Activated gamma-delta T cell treated with Interleukin-2 at 50 U/mL for 16 hours (primary cell): ENCODE measurements at places on chromosomes 13 and 19.

- no peak for DNase-seq
Observed at GRCh38 chr13:80865329-80865728, 524.4 kb upstream of the SPRY2 start.

DNA sequence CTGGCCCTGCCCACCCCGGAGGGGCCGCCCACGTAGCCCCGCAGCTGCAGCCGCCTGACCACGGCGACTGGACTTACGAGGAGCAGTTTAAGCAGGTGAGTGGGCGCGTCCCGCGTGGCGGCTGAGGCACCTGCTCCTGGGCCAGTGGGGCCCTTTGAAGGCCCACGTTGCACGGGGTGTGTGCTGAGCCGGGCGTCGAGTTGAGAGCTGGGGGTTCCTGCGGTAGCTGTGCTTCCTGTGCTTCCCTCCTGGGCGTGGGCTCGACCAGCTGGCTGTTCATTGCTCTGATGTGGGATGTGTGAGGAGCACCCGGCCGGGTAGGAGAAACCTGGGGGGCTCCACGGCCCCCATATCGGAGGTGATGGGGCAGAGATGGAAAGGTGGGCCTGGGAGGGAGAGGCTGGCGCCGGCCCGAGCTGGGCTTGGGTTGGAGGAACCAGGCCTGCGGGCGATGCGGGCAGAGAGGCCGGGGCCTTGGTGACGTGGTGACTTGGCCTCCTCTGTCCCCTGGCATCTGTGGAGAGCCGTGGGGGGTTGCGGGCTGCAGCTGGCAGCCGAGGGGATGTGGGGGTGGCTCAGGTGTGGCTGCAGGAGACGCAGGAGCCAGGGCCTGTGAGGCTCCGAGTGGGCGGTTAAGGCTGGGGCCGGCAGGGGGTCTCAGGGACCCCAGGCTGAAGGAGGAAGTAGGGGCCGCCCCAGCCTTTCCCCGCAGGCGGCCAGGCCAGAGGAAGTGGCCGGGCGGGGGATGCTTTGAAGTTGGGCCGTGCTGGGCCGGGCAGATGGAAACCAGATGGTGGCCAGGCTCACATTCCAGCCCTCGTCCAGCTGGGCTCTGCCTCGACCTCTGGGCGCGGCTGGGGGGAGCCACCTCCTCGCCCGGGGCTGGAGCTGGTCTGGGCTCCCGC lies 7.1 kb downstream of the ARID3A start:
- DNase-seq = peak; percentile 37

DNA sequence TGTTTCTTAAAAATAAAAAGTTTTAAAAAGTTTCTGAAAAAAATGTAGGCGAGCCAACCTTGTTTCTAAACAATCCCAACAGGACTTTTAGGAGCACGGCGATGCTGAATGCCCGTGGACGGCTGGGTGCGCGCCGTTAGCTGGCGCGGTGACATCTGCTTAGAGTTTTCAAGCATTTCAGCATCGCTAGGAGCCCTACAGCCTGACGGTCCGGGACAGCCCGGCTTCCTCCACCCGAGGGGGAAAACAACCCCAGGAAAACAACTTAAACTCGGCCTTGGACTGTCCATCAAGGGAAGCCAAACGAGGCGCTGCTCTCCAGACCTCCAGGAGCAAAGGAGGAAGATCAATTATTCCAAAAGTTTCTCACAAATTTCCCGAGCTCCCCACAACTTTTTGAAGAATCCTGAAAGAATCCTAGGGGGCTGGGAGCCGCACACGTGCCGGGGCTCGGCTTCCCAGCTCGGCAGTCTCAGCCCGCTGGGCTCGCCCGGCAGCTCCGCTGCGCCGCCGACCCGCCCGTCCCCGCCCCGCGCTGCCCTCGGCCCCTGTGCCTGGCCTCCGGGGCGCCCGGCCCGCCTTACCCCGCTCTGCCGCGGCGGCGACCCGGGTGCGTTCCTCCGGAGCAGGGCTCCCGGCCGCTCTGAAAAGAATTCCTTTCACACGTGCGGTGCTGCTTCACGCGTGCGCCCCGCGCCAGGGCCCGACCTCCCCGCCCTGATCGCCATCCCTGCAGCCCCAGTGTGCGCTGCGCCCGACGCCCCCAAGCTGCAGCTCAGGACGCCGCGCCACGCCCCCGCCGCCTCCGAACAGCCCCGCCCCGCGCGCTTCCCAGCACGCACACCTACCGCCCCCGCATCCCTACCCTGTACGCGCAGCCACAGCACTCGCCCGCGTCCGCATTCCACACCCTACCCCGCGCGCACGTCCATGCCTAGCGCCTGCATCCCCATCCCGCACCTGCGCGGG lies at the start of gene GJA3:
TSS of gene GJA3 (minus strand) at position 747 of the 969 bp plus-strand sequence. CDS start 17,764 bp downstream, outside the sequence.
- DNase-seq = peak; percentile 41

DNA sequence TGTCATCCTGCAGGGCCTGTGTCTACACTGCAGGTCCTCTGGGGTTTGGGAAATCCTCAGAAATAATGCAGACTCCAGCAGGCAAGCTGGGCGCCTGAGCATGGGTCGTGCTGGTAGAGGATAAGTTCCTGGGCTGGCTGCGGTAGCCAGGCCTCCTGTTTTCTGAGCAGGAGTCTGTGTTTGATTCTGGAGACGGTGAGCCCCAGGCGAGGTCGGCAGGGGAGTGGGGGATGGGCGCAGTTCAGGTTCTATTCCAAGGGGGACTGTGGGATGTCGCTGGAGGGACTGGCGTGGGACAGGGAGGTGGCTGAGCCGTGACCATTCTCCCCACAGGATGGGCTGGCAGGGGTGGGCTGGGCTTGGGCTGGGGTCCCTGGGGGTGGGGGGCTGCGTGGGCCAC lies 154.7 kb downstream of the KDM4B start:
- DNase-seq = no peak

DNA sequence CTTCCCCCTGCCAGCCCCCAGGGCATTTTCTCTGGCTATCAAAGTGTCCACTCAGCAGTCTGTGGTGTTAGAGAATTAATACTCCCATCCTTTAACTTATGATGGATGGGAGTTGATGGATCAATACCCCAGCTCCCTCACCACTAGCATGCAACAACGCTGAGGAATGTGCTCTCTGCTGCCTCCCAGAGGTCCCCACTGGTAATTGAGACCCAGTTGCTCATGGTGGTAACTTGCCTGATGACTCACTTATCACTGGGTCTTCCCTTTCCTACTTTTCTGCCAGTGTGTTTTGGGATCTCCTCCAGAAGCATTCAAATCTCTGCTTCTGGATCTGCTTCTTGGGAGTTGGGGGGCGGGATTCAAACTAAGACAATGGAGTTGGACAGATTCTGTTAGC lies 20.3 kb upstream of the CACNA1A start:
- no peak for DNase-seq

DNA sequence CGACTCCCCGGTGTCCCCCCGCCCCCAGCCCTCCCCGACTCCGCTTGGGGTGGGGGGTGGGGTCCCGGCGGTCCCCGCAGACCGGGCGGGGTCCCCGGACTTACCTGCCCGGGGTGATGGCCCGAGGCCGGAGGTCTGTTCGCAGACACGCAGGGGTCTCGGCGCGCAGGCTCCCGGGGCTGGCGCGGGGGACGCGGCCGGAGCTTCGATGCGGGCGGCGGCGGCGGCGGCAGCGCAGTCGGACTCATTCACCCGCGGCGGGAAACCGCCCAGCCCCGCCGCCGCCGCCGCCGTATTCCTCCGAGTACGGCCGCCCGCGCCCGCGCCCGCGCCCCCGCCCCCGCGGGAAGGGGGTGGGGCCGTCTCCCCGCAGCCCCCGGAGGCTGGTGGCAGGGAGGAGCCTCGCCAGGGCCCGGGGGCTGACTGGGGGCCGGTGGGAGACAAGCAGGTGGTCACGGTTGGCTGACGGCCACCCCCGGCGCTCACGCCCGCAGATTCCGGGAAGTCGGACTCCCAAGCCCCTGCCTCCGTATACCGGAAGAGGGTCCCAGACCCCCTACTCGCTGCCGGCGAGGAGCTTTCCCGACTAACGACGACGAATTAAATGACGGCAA lies at the start of gene C2CD4C:
TSS of gene C2CD4C (minus strand) at position 246 of the 614 bp plus-strand sequence. CDS start 786 bp downstream, outside the sequence.
- DNase-seq = peak; percentile 15

GRCh38 chr19:6717441-6717971 lies 2.9 kb downstream of the C3 start:
- no peak for DNase-seq

DNA sequence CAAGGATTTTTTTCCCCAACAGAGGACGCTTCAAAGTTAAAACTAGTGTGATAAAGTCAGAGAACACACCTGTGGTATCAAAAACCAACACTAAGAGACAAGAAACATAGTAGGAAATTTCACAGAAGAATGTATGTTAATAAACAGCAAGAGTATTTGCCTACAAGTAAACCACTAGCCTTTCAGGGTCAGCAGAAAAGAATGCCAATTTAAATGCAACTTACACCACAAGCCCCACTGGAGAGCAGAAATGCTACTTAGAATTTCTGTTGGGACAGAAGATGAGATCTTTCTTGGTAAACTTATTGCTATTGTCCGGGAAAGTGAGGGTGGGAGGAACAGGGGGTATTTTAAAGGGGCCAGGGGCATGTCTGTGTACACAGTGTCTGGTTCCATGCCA lies 68.6 kb downstream of the STK24 start:
- DNase-seq = no peak

DNA sequence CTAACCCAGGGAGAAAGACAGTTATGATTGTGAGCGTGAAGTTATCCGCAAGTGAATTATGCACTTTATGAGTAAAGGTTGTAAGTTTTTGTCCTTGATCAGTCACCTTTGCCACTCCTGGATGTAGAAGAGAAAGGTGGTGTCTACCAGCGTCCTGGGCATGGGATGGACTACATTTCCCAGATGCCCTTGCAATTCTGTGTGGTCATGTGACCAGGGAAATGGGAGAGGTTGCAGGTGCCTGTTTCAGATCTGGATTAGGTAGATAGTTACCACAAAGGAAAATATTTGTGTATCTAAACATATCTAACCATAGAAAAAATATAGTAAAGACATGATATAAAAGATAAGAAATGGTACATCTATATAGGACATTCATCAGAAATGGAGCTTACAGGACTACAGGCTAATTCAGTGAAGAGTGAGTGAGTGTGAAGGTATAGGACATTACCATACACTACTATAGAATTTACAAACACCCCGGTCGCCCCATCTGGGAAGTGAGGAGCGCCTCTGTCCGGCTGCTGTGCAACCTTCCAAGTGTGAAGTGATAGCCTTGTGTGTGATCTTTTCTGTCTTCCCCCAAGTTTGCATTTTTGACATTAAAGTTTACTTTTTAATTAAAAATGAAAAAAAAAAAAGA lies 51.6 kb upstream of the CACNA1A start:
- no peak for DNase-seq

GRCh38 chr19:48568345-48568886 lies 16.4 kb downstream of the SULT2B1 start:
- no peak for DNase-seq

- DNase-seq = no peak
Observed at GRCh38 chr13:30480292-30480950, 14.7 kb upstream of the HMGB1 start.

DNA sequence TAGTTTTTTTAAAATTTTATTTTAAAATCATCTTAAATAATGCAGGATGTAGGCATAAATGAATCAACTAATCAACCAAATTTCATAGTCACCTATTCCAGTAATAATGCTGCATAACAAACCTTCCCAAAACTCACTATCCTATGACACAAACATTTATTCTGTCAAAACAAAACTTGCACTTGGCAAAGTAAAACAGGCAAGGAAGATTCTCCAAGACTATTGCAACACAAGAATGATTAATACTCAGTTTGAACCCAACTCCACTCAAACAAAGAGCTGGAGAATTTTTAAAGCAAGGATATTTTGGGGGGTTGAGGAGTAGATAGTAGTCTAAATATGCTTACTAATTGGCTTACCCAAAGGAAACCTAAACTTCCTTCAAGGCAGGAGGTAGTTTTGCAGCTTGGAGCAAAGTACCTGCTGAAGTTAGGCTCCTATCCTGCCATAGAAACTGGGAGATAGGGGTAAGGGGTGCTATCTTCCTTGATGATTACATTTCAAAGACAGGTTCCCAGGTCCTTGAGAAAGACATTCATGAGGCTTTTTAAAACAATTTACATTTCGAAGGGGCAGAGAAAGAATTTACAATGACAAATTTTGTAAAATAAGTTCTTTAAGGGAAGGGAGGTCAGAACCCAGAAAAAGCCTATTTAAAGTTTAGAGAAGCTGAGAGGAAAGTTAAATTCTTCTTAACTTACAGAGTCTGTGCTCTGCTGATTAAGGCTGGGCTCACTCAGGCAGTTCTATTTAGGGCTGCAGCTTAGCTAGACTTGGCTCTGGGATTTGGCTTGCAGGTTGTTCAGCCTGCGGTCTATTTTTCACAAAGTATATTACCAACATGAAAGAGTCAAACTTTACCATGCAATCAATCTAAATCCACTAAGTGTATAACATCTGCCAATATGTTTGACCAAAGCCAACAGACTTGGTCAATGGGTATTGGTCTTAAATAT lies 549.0 kb downstream of the KCTD12 start:
- DNase-seq = no peak

- no peak for DNase-seq
Observed at GRCh38 chr19:39802958-39803357, 24.3 kb downstream of the LEUTX start.

- DNase-seq = no peak
Observed at GRCh38 chr19:45920458-45920857, 5.9 kb upstream of the NANOS2 start.

DNA sequence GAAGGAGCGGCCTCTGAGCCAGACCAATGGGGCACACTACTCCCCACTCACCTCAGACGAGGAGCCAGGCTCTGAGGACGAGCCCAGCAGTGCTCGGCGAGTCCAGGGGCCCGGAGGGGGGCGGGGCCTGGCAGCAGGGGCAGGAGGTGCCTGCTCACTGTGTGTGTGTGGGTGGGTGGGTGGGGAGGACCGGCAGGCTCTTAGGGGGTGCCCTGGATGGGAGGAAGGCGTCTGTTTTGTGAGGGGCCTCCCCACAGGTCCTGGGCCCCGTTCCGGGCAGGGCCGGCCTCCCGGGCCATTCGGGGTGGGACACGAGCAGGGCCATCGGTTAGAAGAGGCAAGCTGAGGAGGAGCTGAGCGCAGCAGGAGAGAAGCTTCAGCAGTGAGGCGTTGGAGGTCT lies 12.7 kb downstream of the PLEKHJ1 start:
- no peak for DNase-seq

- no peak for DNase-seq
Observed at GRCh38 chr13:32663660-32664059, 77.4 kb downstream of the PDS5B start.

DNA sequence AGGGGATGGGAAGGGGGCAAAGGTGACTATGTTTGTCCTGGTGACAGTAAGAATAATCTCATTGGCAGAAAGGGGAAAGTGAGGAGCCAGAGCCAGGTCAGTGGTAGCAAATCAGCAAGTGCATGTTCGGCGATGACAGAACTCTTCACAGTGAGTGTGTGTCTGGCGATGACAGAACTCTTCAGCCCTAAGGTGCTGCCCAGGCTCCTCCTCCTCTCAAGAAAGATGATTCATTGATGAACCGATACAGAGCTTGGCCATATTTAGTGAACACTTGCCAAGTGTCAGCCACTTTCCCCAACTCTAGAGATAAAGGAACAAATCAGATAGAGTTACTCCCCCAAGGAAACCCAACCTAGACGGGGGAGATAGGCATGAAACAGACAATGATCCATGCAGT lies 199.3 kb upstream of the UBL3 start:
- no peak for DNase-seq

- DNase-seq = no peak
Observed at GRCh38 chr19:33699754-33700407, 78.1 kb downstream of the CHST8 start.
